Stimulated activated CD4-positive, alpha-beta T cell treated with anti-CD3 and anti-CD28 coated beads, TNF-alpha, amount 100 ng/mL, for 4 hours (primary cell): ENCODE measurements at places on chromosomes 4 and X.

GRCh38 chr4:138445098-138445497, 202.9 kb upstream of the SLC7A11 start:
- DNase-seq, result no peak

DNA sequence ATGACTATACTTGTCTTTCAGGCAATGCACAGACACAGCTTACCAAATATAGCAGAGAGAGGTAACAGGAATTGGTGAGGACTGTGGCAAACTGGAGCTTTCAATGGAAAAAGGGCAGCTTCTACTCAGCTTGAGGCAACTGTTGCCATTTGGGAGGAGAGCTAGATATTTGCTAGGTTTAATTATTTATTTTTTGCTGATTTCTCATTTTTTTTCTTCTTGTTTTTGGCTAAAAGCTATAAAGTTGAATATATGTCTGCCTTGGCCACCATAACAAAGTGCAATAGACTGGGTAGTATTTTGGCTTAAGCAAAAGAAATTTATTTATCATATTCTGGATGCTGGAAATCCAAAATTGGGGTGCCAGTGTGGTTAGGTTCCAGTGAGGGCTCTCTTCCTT, 93.9 kb downstream of the LDB2 start:
- DNase-seq, result no peak

DNA sequence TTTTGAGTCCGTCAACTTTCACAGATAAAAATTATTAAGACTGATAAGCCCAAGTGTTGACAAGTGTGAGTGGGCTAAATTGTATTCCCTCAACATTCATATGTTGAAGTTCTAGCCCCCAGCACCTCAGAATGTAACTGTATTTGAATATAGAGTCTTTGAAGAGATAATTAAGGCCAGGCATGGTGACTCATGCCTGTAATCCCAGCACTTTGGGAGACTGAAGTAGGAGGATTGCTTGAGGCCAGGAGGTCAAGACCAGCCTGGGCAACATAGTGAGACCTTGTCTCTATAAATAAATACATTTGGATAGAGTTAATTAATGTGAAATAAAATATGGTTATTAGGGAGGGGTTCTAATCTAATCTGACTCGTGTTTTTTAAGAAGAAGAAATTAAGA, 29.7 kb upstream of the SLC25A4 start:
- no peak for DNase-seq

- no peak for DNase-seq
These were observed 505.8 kb downstream of the KLHL13 start for GRCh38 chrX:117610806-117611205.

DNA sequence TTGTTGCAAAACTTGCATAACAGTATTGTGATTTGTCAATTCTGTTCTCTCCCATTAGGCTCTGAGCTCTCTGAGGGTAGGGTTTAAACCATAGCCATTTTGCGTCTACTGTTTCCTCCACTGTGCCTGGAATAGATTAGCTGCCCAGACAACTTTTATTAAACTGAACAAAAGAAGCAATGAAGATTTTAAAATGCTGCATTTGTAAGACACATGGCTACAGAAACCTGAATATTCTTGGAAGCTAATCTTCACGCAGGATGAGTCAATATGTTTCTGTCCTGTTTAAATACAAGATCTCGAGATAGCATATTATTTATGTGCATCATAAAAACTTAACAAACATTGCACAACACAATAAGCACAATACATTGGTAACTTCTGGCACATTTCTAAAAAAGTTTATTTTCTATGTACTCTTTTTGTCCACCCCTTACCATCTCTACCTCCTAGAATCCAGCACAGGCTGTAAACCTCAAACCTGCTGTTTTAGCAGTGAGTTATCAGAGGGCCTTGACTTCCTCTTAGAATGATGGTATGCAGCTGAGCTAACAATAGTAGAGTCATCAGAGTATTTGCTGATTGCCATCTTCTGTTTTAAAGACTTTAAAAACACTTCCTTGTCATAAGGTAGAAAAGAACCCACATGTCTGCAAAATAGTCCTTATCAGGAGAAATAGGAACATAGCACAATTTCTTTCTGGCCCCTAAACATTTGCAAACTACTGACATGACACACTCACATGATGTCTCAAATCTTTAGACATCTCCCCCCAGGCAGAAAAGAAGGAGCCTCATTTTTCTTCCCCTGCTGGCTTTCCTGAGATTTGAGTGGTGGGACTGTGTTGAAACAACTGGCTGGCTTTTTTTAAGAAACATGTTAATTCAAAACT, 10.6 kb upstream of the CCNG2 start:
- DNase-seq, result no peak
